ENCODE measurements at places on chromosomes 3 and 15.

GRCh38 chr3:11034309-11034985 is 41.9 kb downstream of the SLC6A1 start:
- no peak for DNase-seq

DNA sequence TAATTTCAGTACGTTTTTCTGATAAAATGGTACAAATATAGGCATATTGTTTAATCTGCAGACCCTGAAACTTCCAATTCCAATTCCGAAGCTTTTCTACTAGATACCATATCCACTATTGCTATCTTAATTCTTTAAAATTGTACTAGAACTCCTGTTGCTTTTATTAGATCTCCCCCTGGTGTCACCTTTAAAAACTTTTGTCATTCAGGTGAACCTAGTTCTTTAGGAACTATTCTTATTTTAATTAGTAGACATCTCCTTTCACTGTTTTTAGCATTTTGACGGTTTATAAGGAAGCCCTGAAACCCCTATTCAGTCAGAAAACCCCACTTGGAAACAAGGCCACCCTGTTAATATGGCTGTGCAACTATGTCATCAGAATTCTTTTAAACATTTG is 22.3 kb downstream of the C2CD4B start:
- DNase-seq: no peak

- no peak for DNase-seq
Measured at GRCh38 chr3:193051314-193051713, 133.7 kb upstream of the MB21D2 start.

GRCh38 chr15:48031973-48032372 is 88.8 kb upstream of the SLC24A5 start:
- DNase-seq: no peak

GRCh38 chr3:49867871-49868321 is 1.8 kb downstream of the CAMKV start:
- no peak for DNase-seq

GRCh38 chr3:125582707-125583106 is 12.6 kb downstream of the OSBPL11 start:
- DNase-seq: no peak

GRCh38 chr3:103976931-103977339 is 1389.8 kb upstream of the ALCAM start:
- no peak for DNase-seq

GRCh38 chr3:120839120-120839519 is 68.9 kb upstream of the STXBP5L start:
- no peak for DNase-seq

- no peak for DNase-seq
Measured at GRCh38 chr15:101358895-101359294, 63.8 kb upstream of the SNRPA1 start.

DNA sequence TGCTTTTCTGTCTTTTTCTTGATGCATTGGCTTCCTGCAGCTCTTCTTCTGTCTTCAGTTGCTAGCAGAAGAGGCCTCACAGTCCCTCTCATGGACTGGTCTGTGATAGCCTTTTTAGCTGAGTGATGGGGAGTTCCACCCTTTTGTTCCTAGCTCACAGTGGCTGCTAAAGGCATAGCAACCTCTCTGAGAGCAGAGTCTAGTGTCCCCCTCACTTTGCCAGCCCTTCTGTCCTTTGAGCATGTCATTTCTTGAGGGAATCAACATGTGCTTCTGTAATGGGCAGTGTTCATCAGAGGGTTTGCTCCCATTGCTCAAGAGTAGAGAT is 44.4 kb downstream of the GAP43 start:
- no peak for DNase-seq

GRCh38 chr3:67362686-67363085 is 291.7 kb downstream of the SUCLG2 start:
- no peak for DNase-seq

DNA sequence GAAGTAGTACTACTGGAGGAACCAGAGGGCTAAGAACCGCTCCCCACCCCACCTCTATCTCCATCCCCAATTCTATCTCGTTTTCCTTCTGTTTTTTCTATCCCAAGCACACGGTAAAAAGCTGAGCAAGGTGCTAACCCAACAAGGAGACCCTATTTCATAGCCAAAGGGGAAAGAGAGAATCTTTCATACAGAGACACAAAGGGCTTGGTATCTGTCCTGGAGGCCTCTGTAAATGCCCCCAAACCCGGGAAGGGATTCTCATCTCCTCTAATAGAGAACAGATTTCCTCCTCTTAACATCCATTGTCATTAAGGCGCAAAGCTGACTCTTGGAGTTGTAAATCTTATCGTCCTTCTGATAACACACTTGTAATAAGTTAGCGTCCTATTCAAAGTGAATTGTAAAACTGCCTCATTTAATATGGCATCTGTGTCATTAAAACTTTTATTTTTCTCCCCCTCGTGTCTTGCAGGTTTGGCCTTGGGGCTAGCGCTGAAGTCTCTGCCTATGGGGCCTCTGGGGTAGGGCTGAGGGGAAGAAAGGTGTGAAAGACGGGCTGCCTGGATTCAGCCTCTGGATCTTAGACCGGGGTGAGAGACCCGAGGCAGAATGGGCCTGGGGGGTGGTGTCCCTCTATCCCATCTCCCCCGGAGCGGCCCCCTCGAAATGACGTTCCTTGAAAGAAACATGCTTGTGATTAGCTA is 12.1 kb downstream of the NR2F2 start:
- no peak for DNase-seq

DNA sequence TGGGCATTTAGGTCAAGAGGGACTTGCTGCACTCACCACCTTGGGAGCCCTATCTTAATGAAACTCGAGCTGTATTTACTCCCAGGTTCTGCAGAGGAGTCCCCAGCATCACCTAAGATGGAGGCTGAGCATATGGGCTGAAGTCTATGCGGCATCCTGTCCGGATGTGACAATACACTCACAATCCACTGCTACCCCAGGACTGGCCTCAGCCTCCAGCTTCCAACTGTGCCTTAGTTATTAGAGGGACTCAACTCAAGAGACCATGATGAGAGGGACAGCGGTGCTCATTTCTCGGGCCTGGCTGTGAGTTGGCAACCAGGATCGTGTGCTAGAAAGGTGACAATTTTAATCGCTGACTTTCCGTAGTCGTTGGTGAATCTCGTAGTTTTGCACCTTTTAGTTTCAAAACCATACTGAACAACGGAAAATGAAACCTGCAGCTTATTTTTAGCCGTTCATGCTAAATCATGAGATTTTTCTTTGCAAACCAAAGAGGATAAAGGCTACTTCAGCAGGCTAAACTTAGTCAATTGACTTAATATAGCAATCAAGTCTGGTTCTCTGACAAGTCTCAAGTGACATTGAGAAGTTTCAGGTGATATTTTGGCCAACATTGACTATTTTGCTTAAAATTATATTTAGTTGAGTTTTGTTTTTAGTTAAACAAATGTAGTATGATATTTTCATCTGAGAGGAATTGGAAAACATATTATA is 11.1 kb downstream of the ZBTB38 start:
- DNase-seq: no peak

GRCh38 chr3:133691273-133692107 is 29.7 kb upstream of the TOPBP1 start:
- DNase-seq: no peak

DNA sequence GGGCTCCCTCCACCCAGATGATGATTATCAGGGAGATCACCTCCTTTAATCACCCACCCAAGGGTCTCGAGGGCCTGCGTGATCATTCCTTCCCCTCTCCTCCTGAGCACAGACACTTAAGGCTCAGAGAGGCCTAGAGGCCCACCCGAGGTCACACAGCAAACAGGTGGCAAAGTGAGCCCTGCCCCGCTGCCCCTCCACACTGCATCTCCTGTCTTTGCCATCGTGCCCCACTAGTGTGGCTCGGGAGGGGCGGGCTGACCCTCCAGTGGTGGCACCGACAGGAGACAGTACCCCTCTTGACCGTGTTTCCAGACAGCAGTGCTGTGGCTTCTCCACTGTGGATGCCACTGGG is 4.9 kb upstream of the PLXND1 start:
- DNase-seq: no peak

DNA sequence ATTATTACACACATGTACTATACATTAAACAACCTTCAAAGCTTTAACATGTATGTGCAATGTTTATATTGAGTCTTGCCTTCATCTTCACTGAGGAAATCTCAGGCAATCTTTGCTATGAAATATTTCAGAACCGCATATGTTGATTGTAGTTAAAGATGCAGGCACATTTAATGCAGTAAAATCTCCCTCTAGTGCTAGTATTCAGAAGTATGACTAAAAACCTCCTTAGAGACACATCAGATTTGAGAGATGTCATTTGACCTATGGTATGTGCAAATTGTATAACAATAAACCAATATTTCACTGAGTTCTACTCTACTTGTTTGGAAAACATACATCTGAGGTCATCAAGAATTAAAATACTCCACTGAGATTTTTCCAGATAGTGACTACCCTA is 123.8 kb upstream of the C15orf61 start:
- no peak for DNase-seq

DNA sequence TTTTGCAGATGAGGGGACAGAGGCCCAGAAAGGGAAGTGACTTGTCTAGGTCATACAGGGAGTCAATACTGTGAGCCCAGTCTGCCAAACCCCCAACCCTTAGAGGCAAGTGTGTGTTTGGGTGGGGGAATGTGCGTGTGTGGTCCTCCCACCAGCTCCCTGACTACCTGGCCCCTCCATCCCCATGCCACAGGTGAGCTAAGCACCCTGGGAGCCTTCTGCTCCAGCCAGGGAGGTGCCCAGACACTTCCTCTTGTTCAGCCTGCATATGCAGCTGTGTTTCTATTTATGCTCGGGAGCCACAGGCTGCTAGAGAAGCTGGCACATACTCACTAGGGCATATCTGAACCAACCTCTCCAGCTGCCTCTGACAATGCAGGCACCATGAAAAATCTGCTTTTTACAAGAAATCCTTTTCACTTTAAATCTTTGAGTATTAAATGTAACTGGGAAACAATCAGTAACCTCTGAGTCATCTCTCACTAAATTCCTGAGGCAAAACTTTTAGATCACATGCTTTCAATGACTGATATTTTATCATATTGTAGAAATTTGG is 20.7 kb downstream of the TBC1D2B start:
- DNase-seq: no peak

- no peak for DNase-seq
Measured at GRCh38 chr3:156553705-156554356, 1.1 kb downstream of the SSR3 start.

DNA sequence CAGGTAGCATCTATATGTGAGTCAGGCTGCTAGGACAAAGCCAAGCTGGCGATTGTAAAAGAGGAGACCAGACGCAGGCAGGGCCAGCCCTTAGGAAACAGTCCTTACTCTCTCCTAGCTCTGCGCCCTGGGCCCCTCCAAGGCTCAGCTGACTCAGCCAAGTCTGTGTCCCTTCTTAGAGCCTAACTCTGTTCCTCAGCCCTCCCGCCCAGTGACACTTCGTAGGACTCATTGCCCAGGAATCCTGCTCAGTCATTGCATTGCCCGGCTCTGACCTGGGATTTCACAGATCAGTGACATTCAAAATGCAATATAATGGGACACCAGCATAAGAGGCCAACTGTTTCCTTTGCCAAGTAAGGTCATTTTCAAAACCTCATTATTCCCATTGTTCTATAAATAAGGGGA is 244.2 kb downstream of the TLE3 start:
- no peak for DNase-seq

- DNase-seq: no peak
Measured at GRCh38 chr15:77181305-77182074, 110.6 kb upstream of the TSPAN3 start.

DNA sequence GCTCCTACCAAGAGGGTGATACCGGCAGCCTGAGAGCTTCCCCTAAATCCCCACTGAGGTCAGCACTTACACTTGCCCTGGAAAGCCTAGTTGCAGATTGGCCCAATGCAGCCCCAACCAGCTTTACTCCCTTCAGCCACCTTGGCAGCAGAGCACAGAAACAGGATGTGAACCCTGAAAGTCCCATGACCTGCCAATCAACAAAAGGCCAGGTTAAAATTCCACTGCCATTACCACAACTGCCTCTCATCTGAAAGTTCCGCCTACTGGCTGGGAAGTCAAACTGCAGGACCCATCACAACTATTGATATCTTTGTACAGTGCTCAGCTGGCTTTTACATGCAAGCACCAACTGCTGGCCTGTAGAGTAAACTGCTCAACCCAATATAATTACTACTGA is 156.2 kb downstream of the ZMAT3 start:
- no peak for DNase-seq

DNA sequence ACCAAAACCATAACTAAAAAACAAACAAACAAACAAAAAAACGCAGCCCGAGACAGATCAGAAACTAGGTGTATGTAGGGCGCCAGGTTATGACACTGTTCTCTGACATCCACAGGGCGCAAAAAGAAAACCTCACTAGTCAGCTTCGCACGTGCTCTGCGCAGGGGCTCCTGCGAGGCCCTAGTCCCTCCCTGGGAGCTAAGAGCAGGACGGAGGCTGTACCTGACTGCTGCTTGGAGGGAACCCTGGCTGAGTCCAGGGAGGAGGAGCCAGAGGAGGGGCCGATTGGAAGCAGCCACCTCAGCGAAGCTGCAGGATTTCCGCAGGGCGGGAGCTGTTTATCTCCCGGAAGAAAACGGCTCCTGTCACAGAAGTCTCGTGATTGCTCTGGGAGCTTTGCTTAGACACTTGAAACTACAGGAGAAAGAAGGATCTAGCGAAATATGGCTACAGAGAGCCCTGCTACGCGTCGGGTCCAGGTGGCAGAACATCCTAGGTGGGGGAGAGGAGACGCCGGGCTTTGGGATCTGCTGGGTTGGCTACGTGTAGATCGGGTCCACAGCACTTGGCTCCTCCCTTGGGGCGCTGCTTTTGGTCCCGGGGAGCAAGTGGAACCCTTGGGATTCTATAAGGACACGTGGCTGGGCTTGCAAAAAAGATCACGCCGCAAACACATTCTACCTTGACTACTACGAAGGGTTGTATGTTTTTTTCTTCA is at the start of gene GALK2:
GALK2 (plus strand) TSS at position 368 of the 718 bp plus-strand sequence; CDS start at position 444, 76 bp downstream.
- DNase-seq: peak; percentile 94

DNA sequence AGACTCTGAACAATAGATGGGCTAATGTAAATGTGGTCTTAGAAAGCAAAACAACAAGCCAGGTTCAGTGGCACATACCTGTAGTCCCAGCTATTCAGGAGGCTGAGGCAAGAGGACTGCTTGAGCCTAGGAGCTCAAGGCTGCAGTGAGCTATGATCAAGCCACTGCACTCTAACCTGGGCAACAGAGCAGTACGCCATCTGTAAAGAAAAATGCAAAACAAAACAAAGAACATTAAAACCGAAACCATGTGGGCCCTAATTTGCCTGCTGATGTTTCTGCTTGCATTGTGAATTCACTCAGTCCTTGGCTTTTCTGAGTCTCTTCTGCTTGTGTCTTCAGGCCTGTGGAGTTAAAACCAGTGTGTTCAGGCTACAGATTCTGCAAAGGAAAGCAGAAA is 56.7 kb downstream of the CCNL1 start:
- DNase-seq: no peak

- no peak for DNase-seq
Measured at GRCh38 chr3:26596335-26596734, 26.2 kb upstream of the LRRC3B start.

GRCh38 chr15:69554279-69554961 is 101.8 kb downstream of the RPLP1 start:
- DNase-seq: peak; percentile 92

GRCh38 chr15:44064706-44065105 is 130.4 kb downstream of the FRMD5 start:
- DNase-seq: no peak

Measured in COR-L47 (cell line).